Dermis microvascular lymphatic vessel endothelial cell (primary cell): ENCODE measurements at places on chromosomes 5 and 9. TPM values are rescaled to one million over a fixed set of nuclear protein-coding genes. Genes with fewer than 3 reads are reported as not detected.

PPP2R2B gene
- total RNA-seq, result not detected in 2 replicates

MOB3B gene
- total RNA-seq, result 1.4 and 1.9 TPM in 2 replicates

ADAMTSL1 gene
- 4.7 and 9.1 TPM in 2 replicates for total RNA-seq

SH3GL2 gene
- under 0.01 TPM in 1 of 2 replicates, not detected in the other for total RNA-seq

ST8SIA4 gene
- 4.8 and 7.2 TPM in 2 replicates for total RNA-seq

CCDC192 gene
- not detected in 2 replicates for total RNA-seq

SEMA6A gene
- total RNA-seq, result 11.8 and 51.1 TPM in 2 replicates

PLPP7 gene
- 1.9 and 2.3 TPM in 2 replicates for total RNA-seq

COL15A1 gene
- 2.0 and 2.8 TPM in 2 replicates for total RNA-seq

FAM78A gene
- total RNA-seq, result 3.3 and 4.0 TPM in 2 replicates

GRIN3A gene
- total RNA-seq, result not detected in 2 replicates

ARAP3 gene
- total RNA-seq, result 25.5 and 42.5 TPM in 2 replicates

RNF20 gene
- total RNA-seq, result 18.8 and 19.4 TPM in 2 replicates

PCDHGC4 gene
- total RNA-seq, result 0.77 and 0.89 TPM in 2 replicates

ZFP2 gene
- total RNA-seq, result 0.39 and 0.89 TPM in 2 replicates

BHMT2 gene
- 3.1 and 6.2 TPM in 2 replicates for total RNA-seq

C9orf40 gene
- total RNA-seq, result 2.4 and 2.5 TPM in 2 replicates

FRMPD1 gene
- total RNA-seq, result not detected in 2 replicates

GGTA1 gene
- 4.9 and 13.4 TPM in 2 replicates for total RNA-seq

TCF7 gene
- 0.13 and 0.25 TPM in 2 replicates for total RNA-seq

TICAM2 gene
- total RNA-seq, result 0.13 and 0.25 TPM in 2 replicates

PRELID2 gene
- 12.0 and 23.2 TPM in 2 replicates for total RNA-seq

FNBP1 gene
- total RNA-seq, result 35.0 and 37.4 TPM in 2 replicates

DIPK1B gene
- 70.8 and 93.8 TPM in 2 replicates for total RNA-seq

TEX48 gene
- not detected in 2 replicates for total RNA-seq

ARSB gene
- total RNA-seq, result 7.2 and 12.3 TPM in 2 replicates

IFNK gene
- not detected in 2 replicates for total RNA-seq

MIGA2 gene
- total RNA-seq, result 15.5 and 20.2 TPM in 2 replicates

F12 gene
- total RNA-seq, result 0.51 and 0.89 TPM in 2 replicates

RASGEF1C gene
- not detected in 2 replicates for total RNA-seq

PCDHGB5 gene
- total RNA-seq, result 6.4 and 9.7 TPM in 2 replicates

IFNE gene
- under 0.01 TPM in 1 of 2 replicates, not detected in the other for total RNA-seq

STK32A gene
- total RNA-seq, result 0.13 and 0.25 TPM in 2 replicates

CCL27 gene
- not detected in 2 replicates for total RNA-seq

SLC36A3 gene
- not detected in 2 replicates for total RNA-seq

ATOX1 gene
- total RNA-seq, result 45.1 and 62.0 TPM in 2 replicates

GRIN1 gene
- 0.13 TPM in 1 of 2 replicates, not detected in the other for total RNA-seq

GRXCR2 gene
- total RNA-seq, result not detected in 2 replicates

COQ4 gene
- total RNA-seq, result 23.4 and 30.3 TPM in 2 replicates

ZNF454 gene
- total RNA-seq, result 0.26 and 0.63 TPM in 2 replicates

CDKN2A gene
- total RNA-seq, result 4.2 and 6.3 TPM in 2 replicates
